ENCODE measurements at places on chromosomes 12 and 14.

DNA sequence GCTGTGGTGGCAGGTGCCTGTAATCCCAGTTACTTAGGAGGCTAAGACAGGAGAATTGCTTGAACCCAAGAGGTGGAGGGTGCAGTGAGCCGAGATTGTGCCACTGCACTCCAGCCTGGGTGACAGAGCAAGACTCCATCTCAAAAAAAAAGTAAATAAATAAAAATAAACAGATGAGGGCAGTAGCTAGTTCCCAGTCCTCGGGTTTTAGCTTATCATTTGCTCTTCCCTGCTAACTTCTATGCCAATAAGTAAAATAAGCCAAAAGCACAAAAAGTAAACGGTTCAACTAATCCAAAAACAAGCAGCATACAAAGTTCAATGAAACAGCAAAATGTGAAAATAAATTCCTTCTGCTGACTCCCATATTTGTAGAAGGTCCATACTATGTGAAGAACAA is 133.0 kb upstream of the TMCC3 start:
- no peaks in the 10 kb centered on the region for H3K36me3 ChIP-seq
- H3K27ac ChIP-seq = no peak overlapping the region
- H3K27me3 ChIP-seq = peaks cover 8% of the 10 kb centered on the region
- DNase-seq = no peak

- H3K27me3 ChIP-seq = no peaks in the 10 kb centered on the region
- H3K4me1 ChIP-seq = no peaks in the 10 kb centered on the region
- no peak overlapping the region for H3K4me3 ChIP-seq
- DNase-seq = no peak
- no peak overlapping the region for H3K27ac ChIP-seq
- no peaks in the 10 kb centered on the region for H3K36me3 ChIP-seq
Observed at GRCh38 chr14:40414386-40414785, 982.2 kb upstream of the FBXO33 start.

GRCh38 chr14:99812096-99812750 is 19.0 kb downstream of the EML1 start:
- peak overlapping the region; percentile 55 for H3K27ac ChIP-seq
- H3K36me3 ChIP-seq = no peaks in the 10 kb centered on the region
- H3K4me3 ChIP-seq = no peak overlapping the region
- peaks cover 5% of the 10 kb centered on the region for H3K27me3 ChIP-seq
- H3K4me1 ChIP-seq = peaks cover 37% of the 10 kb centered on the region

- no peaks in the 10 kb centered on the region for H3K36me3 ChIP-seq
- DNase-seq = no peak
- no peak overlapping the region for H3K4me3 ChIP-seq
- H3K4me1 ChIP-seq = no peaks in the 10 kb centered on the region
- H3K27me3 ChIP-seq = no peaks in the 10 kb centered on the region
Observed at GRCh38 chr12:77687321-77687720, 143.4 kb upstream of the NAV3 start.

DNA sequence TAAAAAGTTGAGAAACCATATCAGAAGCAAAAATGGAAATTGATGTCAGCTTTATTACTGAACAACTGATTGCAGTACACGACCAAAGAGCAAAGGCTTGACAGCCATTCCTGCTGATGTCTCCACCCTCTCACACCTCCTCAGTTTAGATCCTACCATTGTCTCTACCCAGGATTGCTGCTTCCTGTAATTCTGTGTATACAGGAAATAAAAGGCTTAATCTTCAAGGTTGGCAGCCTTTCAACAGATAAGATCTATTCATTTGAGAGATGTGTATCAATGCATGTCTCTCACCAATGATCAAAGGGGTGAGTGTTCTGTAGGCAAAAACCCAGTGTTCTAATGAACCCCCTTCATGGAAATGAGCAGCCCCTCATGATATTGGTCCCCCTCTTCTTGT is 27.0 kb downstream of the SLCO1C1 start:
- no peak overlapping the region for H3K4me3 ChIP-seq
- no peaks in the 10 kb centered on the region for H3K27me3 ChIP-seq
- no peak for DNase-seq
- no peaks in the 10 kb centered on the region for H3K36me3 ChIP-seq
- H3K4me1 ChIP-seq = no peaks in the 10 kb centered on the region
- no peak overlapping the region for H3K27ac ChIP-seq

- DNase-seq = no peak
- H3K27me3 ChIP-seq = peaks cover 11% of the 10 kb centered on the region
- peaks cover 22% of the 10 kb centered on the region for H3K4me1 ChIP-seq
Observed at GRCh38 chr12:115349711-115350110, 665.7 kb upstream of the TBX3 start.

GRCh38 chr12:92912052-92912451 is 17.0 kb downstream of the EEA1 start:
- no peaks in the 10 kb centered on the region for H3K4me1 ChIP-seq
- peaks cover 49% of the 10 kb centered on the region for H3K36me3 ChIP-seq
- no peak for DNase-seq
- no peak overlapping the region for H3K4me3 ChIP-seq
- no peaks in the 10 kb centered on the region for H3K27me3 ChIP-seq
- H3K27ac ChIP-seq = peak overlapping the region; percentile 44

DNA sequence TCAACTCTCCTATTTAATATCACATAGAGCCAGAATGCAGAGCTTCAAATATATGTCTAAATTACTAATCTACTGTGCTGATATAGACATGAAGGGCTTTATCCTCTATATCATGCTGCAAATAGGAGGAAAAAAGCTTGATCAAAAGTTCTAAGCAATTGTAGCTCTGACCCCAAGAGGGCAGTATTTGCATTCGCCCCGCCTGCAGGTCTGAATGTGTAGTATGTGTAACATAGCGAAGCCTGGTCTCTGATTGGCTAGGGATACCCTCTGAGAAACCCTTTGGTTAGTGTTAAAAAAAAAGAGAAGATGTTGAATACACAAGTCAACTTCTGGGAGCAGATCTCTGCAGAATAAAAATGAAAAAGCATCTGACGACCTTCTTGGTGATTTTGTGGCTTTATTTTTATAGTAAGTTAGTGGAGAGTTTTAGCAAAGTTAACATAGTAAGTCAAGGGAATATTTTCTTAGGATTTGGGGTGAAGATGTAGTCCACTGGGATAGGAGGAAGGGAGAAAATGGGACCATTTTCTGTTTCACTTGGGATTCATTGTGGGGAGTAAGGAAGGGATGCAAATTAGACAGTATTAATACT is 151.6 kb upstream of the OR4E1 start:
- H3K36me3 ChIP-seq = no peaks in the 10 kb centered on the region
- no peaks in the 10 kb centered on the region for H3K4me1 ChIP-seq
- DNase-seq = peak; percentile 15
- H3K27ac ChIP-seq = no peak overlapping the region
- no peak overlapping the region for H3K4me3 ChIP-seq

GRCh38 chr12:110367181-110367864 is 36.2 kb downstream of the ANAPC7 start:
- DNase-seq = no peak
- peaks cover 19% of the 10 kb centered on the region for H3K4me1 ChIP-seq
- H3K36me3 ChIP-seq = peaks cover 10% of the 10 kb centered on the region
- peak overlapping the region; percentile 98 for H3K27ac ChIP-seq

- peak overlapping the region; percentile 90 for H3K4me3 ChIP-seq
- DNase-seq = peak; percentile 37
- H3K4me1 ChIP-seq = peaks cover 52% of the 10 kb centered on the region
Observed at GRCh38 chr12:55729819-55730818, 1.3 kb upstream of the CD63 start.

GRCh38 chr14:90344331-90345238 is 12.8 kb upstream of the NRDE2 start:
- no peak for DNase-seq
- H3K27me3 ChIP-seq = peaks cover 5% of the 10 kb centered on the region
- H3K4me1 ChIP-seq = no peaks in the 10 kb centered on the region
- H3K4me3 ChIP-seq = no peak overlapping the region
- H3K27ac ChIP-seq = no peak overlapping the region

DNA sequence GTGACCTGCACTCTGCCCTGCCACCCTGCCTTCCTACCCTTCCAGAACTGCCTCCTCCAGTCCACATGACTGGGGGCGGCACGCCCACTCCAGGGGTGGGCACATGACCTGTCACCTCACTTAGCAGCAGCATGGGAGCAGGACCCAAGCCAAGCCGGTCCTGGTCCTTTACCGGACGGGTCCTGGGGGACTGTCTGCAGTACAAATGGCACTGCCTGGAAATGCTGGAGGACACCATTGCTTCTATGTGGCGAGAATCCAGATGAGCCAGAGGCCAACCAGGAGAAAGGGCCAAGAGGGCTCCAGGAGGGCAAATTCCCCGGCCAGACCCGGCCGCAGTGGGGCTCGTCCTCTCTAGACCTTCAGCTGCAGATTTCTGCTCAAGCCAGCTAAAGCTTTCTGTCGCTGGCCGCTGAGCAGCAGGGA is 33.1 kb downstream of the ITPK1 start:
- peaks cover 10% of the 10 kb centered on the region for H3K27me3 ChIP-seq
- no peaks in the 10 kb centered on the region for H3K36me3 ChIP-seq
- H3K27ac ChIP-seq = no peak overlapping the region
- no peak for DNase-seq
- H3K4me3 ChIP-seq = no peak overlapping the region
- peaks cover 57% of the 10 kb centered on the region for H3K4me1 ChIP-seq

Measured in nephron progenitor cell (in vitro differentiated cells).